ENCODE measurements at places on chromosomes 16 and 17. TPM values are rescaled to one million over a fixed set of nuclear protein-coding genes. Genes with fewer than 3 reads are reported as not detected.

DNA sequence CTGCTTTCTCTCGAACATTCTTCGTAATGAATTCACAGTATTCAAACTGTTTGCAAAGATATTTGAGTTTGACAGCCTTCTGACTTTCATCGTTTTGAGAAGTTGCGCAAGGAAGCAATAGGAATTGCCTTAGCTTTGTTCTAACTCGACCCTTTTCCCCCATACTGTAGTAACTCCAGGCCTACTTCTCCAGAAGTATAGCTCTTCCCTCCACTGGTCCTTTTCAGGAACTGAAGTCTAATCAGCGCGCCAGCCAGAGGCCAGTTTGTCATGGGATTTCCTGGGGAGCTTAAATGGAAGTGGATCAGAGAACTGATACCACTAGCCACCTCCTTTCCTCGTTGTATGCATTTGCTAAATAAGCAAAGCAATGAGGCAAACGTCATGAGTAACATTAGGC is 27.9 kb downstream of the CDR2 start:
- no peak for DNase-seq

- no peak for DNase-seq
Observed at GRCh38 chr17:76734080-76734840, 2.9 kb downstream of the SRSF2 start.

DNA sequence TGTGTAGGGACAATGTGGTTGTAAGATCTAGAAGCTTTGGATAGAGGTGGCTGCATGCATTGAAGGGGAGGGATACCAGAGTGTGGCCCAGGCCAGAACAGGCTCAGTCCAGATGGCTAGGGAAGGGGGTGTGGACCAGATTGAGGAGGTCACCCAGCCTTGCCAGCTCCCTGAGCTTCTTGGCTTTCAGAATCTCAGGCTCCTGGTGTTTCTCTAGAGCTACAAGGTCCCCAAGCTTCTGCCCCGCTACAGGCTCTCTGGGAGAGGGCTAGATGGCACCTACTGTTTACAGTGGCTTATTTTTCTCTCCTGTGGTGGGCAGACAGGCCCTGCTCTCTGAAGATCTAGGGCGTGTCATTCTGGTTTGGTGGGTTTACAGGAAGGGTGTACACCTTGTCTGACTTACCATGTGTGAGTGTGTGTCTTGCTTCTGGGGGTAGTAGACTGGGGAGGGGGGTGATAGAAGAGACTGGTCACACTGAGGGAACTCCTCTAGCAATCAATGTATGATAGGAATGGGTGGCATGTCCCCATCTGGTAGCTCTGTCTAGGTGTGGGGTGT is 1.1 kb downstream of the RARA start:
- DNase-seq: peak; percentile 63

DNA sequence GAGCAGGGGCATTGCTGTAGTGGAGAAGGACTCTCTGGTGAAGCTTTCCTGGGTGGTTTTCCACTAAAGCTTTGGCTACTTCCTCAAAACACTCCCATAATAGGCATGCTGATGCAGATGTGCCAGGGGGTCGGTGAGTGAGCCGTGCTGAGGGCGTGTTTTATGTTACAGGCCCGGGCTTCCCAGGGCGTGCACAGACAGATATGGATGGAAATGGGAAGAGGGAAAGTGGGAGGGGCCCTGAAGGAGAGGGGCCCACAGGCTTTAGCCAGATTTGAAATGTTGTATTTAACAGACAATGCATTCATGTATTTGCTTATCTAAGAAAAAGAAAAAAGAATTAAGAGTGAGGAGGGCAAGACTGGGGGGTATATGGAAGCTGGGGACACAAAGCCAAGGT is 56.3 kb downstream of the IL21R start:
- no peak for DNase-seq

DNA sequence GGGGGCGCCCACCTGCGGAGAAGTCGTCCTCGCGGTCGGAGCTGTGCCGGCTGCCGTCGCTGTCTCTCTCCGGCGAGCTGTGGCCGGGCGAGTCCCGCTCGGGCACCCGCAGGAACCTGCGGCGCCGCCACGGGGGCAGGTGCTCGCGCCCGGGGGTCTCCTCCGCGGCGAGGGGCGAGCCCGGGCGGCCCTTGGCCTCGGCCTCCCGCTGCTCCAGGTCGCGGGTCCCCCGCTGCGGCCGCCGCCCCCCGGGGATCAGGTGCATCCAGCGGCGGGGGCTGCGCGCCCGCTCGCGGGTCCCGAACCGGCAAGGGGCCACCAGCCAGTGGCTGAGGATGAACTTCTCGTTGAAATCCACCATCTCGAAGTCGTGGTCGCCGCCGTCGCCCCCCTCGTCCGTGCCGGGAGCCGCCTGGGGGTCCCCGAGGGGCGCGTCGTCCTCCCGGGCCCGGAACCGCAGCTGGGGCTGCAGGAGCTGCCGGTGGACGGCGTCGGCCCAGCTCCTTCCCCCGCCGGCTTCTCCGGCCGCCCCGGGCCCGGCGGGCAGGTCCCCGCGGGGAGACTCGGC is 41.4 kb upstream of the BHLHA9 start:
- DNase-seq: no peak

DNA sequence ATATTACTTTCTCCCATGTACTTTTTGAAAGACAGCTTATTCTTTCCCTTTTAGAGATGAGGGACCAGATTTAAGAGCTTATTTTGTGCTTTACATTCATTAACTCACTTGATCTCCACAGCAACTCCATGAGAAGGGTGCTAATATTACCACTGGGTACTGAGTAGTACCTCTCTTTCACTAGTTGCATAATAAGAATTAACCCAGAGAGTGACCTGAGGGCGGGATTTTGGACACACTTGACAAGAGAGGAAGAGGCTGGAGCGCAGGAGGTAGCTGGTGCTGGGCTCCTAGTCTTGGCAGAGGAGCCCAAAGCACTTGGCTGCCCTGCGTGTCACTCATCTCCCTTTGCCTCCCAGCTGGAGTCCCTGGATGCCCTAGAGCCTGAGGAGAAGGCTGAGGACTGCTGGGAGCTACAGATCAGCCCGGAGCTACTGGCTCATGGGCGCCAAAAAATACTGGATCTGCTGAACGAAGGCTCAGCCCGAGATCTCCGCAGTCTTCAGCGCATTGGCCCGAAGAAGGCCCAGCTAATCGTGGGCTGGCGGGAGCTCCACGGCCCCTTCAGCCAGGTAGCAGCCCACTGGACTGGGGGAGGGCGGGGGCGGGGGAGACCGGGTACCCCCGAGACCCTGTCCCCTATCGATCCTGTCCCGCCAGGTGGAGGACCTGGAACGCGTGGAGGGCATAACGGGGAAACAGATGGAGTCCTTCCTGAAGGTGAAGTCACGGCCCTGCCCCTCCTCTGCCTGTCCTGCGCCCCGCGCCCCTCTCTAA is 1.7 kb upstream of the MAZ start:
- DNase-seq: peak; percentile 44

- no peak for DNase-seq
Observed at GRCh38 chr17:1058423-1059130, 61.6 kb downstream of the TIMM22 start.

- no peak for DNase-seq
Observed at GRCh38 chr16:88569614-88569984, 604 bp upstream of the ZC3H18 start.

GRCh38 chr17:69404399-69404798 is 10.1 kb upstream of the MAP2K6 start:
- no peak for DNase-seq

GRCh38 chr16:70715055-70715858 is 29.4 kb upstream of the MTSS2 start:
- DNase-seq: peak; percentile 96

GRCh38 chr16:57648125-57648524 is 19.7 kb downstream of the ADGRG1 start:
- no peak for DNase-seq

DNA sequence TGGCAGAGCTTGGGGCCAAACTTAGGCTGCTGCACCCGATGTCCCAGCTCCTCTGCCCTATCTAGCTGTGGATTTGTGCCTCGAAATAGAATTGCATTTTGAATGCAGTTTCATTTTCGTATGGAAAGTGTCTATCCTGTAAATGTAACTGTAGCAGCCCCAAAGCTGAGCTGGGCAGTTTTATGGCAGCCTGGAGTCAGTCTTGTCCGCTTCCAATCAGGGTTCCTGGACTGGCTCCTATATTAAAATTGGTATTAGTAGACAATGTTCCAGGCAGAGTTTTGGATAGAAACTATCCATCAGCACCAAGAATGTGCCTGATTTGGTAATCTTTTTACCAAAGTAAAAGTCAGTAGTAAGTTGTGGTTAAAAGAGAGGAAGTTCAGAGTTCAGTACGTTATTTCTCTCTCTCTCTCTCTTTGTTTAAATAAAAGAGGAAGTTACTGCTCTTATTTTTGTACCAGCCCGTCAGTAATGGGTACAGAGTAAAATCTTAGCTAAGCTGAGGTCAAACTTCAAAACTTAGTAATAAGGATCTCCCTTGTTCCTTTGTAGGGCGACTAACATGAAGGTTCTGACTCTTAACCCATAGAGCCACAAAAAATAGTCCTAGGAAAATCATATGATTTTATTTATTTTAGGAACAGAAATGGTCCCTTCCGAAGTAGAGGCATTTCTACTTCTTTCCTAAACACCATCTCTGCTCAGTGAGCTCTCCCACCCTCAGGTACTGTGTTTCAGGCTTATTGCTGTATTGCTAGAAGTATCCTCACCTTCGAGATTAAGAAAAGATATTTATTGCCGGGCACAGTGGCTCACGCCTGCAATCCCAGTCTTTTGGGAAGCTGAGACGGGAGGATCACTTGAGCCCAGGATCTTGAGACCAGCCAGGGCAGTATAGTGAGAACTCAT is 28.0 kb downstream of the PRKCB start:
- no peak for DNase-seq

DNA sequence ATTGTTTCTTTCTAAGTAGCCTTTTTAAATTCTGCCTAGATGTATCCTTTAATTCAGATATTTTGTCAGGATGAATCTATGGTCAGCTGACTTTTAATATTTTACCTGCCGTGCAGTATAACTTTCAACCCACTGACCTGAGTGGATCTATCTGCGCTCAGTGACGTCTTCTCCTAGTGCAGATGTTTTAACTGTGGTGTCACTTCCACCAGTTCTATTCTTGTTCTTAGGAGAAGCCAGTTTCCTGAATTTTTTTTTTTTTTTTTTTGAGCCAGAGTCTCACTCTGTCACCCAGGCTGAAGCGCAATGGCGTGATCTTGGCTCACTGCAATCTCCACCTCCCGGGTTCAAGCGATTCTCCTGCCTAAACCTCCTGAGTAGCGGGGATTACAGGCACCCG is 5.0 kb upstream of the TM4SF5 start:
- no peak for DNase-seq

Gene NTN3
- polyA plus RNA-seq: not detected

Gene KRTAP9-2
- not detected for polyA plus RNA-seq

Gene CMTM2
- not detected for polyA plus RNA-seq

Gene KRTAP4-1
- polyA plus RNA-seq: not detected

Gene C1QTNF1
- polyA plus RNA-seq: 18.0 TPM

Gene PMP22
- polyA plus RNA-seq: 37.0 TPM

Gene SLC16A11
- polyA plus RNA-seq: 7.8 TPM
